ENCODE measurements at places on chromosomes 4 and X. TPM values are rescaled to one million over a fixed set of nuclear protein-coding genes. Genes with fewer than 3 reads are reported as not detected.
A peak's percentile ranks its signal among the peaks of the same experiment; 100 is the strongest.

Gene NUP62CL
- 4.3 TPM for total RNA-seq

GRCh38 chrX:2710041-2710840 lies 19.1 kb downstream of the CD99 start:
- H3K4me1 ChIP-seq = peaks cover 15% of the 10 kb centered on the region
- peaks cover 5% of the 10 kb centered on the region for H3K36me3 ChIP-seq
- no peak overlapping the region for H3K27ac ChIP-seq

DNA sequence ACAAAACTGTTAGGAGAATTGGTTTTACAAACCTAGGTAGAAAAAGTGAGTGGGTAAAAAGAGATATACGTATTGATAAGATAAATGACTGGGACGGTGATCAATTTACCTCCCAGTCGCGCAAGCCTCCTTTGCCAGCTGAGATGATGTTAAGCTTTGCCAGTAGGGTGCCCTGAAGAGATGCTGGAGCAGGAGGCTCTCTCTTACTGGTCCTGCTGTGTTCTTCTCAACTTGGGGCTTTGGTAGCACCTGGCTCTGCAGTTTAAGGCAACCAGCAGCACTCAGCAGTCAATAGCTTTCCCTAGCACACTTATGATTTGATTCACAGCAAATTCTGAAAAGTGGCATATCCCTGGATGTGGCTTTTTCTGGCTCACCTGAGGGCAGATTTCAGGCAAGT lies 1461.7 kb downstream of the ADGRL3 start:
- no peak overlapping the region for H3K4me3 ChIP-seq
- DNase-seq = no peak
- H3K27ac ChIP-seq = no peak overlapping the region
- H3K27me3 ChIP-seq = no peaks in the 10 kb centered on the region
- no peaks in the 10 kb centered on the region for H3K36me3 ChIP-seq
- H3K4me1 ChIP-seq = no peaks in the 10 kb centered on the region

- no peaks in the 10 kb centered on the region for H3K27me3 ChIP-seq
- no peaks in the 10 kb centered on the region for H3K4me1 ChIP-seq
- H3K27ac ChIP-seq = no peak overlapping the region
- DNase-seq = no peak
- H3K4me3 ChIP-seq = no peak overlapping the region
- no peaks in the 10 kb centered on the region for H3K36me3 ChIP-seq
Observed at GRCh38 chr4:81912376-81913030, 440.8 kb upstream of the RASGEF1B start.

GRCh38 chrX:69286565-69286906 lies 121.3 kb upstream of the PJA1 start:
- no peaks in the 10 kb centered on the region for H3K4me1 ChIP-seq
- no peak for DNase-seq
- peaks cover 6% of the 10 kb centered on the region for H3K36me3 ChIP-seq
- H3K4me3 ChIP-seq = no peak overlapping the region

DNA sequence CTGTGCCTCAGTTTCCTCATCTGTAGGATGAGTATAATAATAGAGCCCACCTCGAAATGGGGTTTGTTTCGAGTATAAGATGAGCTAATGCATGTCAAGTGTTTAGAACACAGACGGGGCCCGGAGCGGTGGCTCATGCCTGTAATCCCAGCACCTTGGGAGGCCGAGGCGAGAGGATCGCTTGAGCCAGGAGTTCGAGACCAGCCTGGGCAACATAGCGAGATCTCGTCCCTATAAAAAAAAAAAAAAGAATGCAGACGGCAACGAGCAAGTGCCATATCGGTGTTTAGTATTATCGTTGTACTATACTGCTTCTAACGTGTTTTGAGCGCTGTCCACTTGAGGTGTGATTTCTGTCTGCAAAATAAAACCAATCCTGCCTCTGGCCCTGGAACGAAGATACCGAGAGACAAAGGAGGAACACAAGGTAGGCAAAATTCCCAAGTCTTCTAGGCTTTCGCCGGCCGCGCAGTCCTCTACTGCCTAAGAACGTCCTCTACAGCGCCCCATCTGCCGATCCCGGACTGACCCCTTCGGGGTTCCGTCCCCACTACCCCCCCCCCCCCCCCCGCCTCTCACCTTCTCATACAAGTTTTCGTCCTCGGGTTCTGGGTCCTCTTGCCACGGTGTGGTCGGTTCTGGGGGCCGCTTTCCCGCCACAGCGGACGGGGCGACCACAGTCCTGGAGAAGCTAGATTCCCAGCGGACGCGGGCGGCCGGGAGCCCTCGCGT lies 442 bp downstream of the NDUFB11 start:
- no peak for DNase-seq
- H3K27ac ChIP-seq = no peak overlapping the region
- H3K4me3 ChIP-seq = peak overlapping the region; percentile 95
- no peaks in the 10 kb centered on the region for H3K27me3 ChIP-seq

DNA sequence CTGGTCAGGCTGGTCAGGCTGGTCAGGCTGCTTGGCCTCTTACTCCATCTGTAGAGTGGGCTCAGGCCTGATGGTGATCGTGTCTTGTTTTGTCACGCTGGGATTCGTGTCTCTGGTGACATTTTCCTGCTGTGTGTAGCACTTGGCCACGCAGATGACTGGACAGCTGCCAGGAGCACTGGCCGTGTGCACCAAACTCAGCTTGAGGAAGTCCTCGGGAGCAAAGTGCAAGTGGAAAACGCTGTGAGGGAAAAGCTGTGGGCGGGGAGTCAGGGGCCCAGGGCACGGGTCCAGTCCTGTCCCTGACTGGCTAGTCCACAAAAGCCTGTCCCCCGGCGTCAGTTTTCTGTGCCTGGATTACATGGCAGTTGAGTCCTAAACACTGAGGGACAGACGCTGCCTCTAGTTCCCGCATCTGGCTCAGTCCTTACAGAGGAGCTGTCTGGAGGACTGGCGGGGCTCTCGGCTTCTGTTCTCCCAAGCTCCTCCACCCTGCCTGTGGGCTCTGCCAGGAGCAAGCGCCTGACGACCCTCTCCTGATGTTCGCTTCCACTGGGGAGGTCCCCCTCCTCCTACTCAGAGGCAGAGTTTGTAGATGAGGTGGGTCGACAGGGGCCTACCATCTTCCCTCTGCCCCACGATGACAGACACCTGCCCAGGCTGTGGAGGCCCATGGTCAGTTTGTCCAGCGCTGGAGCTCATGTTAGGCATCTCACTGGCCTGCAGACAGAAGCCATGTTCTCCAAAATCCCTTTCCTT lies 35.9 kb upstream of the GRPEL1 start:
- no peaks in the 10 kb centered on the region for H3K27me3 ChIP-seq
- DNase-seq = no peak
- H3K4me3 ChIP-seq = peak overlapping the region; percentile 79
- H3K4me1 ChIP-seq = peaks cover 2% of the 10 kb centered on the region
- no peak overlapping the region for H3K27ac ChIP-seq

DNA sequence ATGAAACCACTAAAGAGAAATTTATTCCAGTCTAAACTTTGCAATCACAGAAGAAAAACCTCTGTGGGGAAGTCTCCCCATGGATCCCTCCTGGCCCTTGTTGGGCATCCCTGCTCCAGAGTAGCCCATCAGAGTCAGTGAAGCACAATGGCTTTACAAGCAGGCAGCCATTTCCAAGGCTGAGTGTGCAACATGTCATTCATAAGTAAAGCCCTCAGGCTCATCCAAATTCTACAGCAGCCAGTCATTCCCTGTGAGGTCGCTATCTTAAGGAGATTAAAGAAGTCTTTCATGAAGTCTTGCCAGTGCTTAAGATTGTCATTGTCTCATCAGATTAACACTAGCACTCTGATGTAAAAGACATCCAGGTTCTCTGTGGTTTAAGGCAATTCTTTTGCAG lies 17.0 kb upstream of the MAPK10 start:
- H3K36me3 ChIP-seq = peaks cover 58% of the 10 kb centered on the region
- no peak overlapping the region for H3K4me3 ChIP-seq
- no peak overlapping the region for H3K27ac ChIP-seq
- no peak for DNase-seq
- H3K27me3 ChIP-seq = no peaks in the 10 kb centered on the region
- no peaks in the 10 kb centered on the region for H3K4me1 ChIP-seq

Gene PFKFB1
- total RNA-seq = 0.31 TPM

DNA sequence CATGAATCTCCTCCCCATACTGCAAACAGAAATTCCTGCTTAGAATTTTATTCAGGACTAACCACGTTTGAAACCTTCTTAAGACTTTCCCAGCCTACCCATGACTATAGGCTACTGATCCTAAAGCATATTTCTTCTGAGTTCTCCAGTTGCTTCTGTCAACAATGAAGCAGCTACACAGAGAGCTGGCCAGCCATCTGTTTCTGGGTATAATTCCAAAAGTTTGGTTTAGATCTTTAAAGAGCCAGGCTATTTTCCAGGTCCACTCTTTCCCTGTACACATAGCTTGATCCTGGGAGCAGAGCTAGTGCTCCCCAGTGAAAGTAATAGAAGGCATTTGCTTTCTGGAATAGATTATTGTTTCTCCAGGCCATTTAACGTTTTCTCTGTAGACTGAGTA lies 4.0 kb upstream of the ITM2A start:
- H3K4me3 ChIP-seq = no peak overlapping the region
- no peak for DNase-seq
- H3K27me3 ChIP-seq = no peaks in the 10 kb centered on the region
- H3K27ac ChIP-seq = no peak overlapping the region
- H3K4me1 ChIP-seq = no peaks in the 10 kb centered on the region
- no peaks in the 10 kb centered on the region for H3K36me3 ChIP-seq

GRCh38 chr4:125734504-125734903 lies 419.7 kb downstream of the FAT4 start:
- DNase-seq = no peak
- H3K4me3 ChIP-seq = no peak overlapping the region
- peaks cover 10% of the 10 kb centered on the region for H3K36me3 ChIP-seq
- no peaks in the 10 kb centered on the region for H3K27me3 ChIP-seq

Gene COX7B
- total RNA-seq = 253 TPM

Gene PDCL2
- total RNA-seq = not detected

GRCh38 chr4:83734576-83734975 lies 198.7 kb downstream of the GPAT3 start:
- no peaks in the 10 kb centered on the region for H3K27me3 ChIP-seq
- no peak overlapping the region for H3K27ac ChIP-seq
- H3K4me3 ChIP-seq = no peak overlapping the region
- H3K4me1 ChIP-seq = no peaks in the 10 kb centered on the region
- DNase-seq = no peak
- H3K36me3 ChIP-seq = peaks cover 8% of the 10 kb centered on the region

- 0 out of 2 replicates have a peak, but pooled peaks cover 2% of the 10 kb centered on the region for H3K4me1 ChIP-seq
- no peak overlapping the region for H3K27ac ChIP-seq
- no peaks in the 10 kb centered on the region for H3K27me3 ChIP-seq
- no peaks in the 10 kb centered on the region for H3K36me3 ChIP-seq
- no peak overlapping the region for H3K4me3 ChIP-seq
- DNase-seq = no peak
Observed at GRCh38 chr4:73409012-73409862, 5.2 kb downstream of the ALB start.

DNA sequence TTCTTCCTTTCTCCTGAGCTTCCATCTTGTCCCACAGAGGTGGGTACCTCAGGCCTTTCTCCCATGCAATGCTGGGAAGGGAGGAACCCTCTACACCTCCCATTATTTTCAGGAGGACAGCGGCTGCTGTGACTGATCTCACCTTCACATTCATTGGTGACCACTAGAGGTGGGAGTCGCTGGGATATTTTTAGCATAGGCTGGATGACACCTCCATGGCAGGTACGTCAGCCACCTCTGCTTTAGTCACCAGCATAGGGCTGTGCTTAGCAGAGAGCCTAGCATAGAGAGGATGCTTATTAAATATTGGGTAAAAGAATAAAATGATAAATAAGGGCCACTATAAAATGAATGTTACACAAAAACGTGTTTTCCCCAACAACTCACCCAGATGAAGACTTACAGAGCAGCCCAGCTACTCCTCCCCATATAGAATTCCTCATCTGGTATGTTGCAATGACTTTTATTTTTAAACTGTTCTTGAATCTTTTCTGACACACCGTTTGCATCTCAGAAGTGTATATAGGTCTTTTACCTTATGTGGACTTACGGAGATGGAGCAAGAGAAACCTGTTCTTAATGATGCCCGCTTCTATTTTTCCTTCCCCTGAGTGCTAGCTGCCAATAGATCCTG lies 60.9 kb upstream of the SORBS2 start:
- H3K27me3 ChIP-seq = no peaks in the 10 kb centered on the region
- H3K4me3 ChIP-seq = no peak overlapping the region
- no peak for DNase-seq

DNA sequence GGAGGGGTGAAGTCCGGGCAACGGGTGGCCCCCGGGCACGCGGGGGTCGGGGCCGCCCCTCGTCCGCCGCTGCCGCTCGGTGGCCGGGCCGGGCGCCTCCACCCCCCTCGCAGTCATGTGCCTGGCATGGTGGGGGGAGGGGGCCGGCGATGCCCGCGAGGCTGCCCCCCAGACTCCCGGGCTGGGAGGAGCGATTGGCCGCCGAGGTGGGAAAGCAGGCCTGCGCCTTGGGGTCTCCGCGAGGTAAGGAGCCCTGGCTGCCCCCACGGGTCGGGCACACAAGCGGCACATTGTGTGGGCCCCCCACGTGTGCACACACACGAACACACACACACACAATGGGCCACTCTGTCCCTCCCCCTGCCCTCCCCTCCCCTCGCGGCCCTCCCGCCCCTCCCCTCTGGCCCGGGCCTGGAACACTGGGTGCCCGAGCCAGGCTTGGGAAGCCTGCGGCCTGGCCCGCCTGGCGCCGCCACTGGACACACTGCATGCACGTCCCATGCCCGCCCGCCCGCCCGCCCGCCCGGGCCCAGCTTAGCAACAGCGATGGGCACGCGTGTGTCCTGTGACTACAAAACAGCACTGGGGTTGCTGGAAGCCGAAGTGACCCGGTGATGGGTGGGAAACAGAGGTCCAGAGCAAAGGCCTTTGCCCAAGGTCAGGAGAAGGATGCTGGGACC lies 1.3 kb downstream of the SLC6A8 start:
- H3K27me3 ChIP-seq = no peaks in the 10 kb centered on the region
- peak overlapping the region; percentile 65 for H3K4me3 ChIP-seq

Gene FRMD7
- not detected for total RNA-seq

Gene IL2
- total RNA-seq = not detected

Gene DCAF12L1
- 5.1 TPM for total RNA-seq

DNA sequence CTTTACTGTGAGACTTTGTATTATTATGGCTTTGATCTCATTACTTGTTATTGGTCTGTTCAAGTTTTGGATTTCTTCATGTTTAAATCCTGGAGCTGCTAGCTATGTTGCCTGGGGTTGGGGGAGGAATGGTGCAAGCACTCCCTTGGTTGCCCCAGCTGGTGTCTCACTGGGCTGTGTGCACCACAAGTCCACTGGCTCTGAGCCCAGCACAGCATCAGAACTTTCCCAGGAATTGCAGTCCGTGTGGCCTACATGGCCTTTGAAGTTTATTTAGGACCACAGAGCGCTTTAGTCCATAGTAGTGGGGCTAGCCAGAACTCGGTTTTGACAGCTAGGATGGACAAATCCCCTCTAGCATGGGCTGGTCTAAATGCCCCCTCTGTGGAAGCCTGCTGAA lies 278.8 kb upstream of the RPS6KA3 start:
- H3K27me3 ChIP-seq = no peaks in the 10 kb centered on the region

- no peaks in the 10 kb centered on the region for H3K4me1 ChIP-seq
- H3K27me3 ChIP-seq = no peaks in the 10 kb centered on the region
- H3K27ac ChIP-seq = no peak overlapping the region
- no peak for DNase-seq
- no peak overlapping the region for H3K4me3 ChIP-seq
Observed at GRCh38 chr4:15891312-15891711, 47.2 kb downstream of the FGFBP1 start.

- peaks cover 10% of the 10 kb centered on the region for H3K27me3 ChIP-seq
- DNase-seq = no peak
- no peaks in the 10 kb centered on the region for H3K4me1 ChIP-seq
- H3K4me3 ChIP-seq = no peak overlapping the region
Observed at GRCh38 chr4:21946858-21947257, 1.7 kb downstream of the KCNIP4 start.

Gene SLC4A4
- total RNA-seq = 1.1 TPM

- H3K4me1 ChIP-seq = no peaks in the 10 kb centered on the region
- no peak for DNase-seq
- no peaks in the 10 kb centered on the region for H3K27me3 ChIP-seq
- H3K4me3 ChIP-seq = no peak overlapping the region
Observed at GRCh38 chrX:86133761-86134160, 14.5 kb upstream of the DACH2 start.
